Activated T-cell treated with anti-CD3 and anti-CD28 coated beads, Interleukin-2, amount 50 U/mL, for 48 hours (primary cell): ENCODE measurements at places on chromosomes 6 and 20.

DNA sequence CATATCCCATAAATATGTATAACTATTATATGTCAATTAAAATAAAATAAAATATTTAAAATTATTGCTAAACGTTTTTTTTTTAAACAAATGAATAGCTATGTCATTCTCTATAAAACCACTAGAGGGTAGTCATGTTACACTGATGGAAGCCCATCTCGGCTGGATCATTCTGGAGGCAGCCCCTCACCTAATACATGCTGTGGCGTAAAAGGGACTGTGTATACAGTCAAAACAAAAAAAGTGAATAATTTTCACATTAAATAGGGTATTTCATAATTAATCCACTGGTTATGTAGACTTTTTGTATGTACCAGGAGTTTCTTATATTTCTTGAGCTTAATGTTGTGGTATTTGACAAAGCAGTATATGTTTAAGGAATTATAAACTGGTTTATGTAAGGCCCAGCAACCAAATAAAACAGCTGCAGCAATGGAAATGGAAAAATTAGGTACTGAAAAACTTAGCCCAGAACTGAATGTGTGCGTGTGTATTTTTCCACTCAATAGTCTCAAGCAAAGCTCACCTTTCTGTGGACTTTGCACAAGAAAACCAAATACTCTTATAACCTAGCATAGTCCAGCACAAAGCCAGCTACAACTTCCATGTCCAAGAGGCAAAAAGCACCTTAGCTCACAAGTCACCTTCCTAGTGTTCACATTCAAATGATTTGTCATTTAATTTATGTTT is 81.7 kb downstream of the COL9A1 start:
- no peak for DNase-seq

- peak; percentile 34 for DNase-seq
Observed at GRCh38 chr20:33209789-33210188, 7.4 kb upstream of the BPIFA3 start.

DNA sequence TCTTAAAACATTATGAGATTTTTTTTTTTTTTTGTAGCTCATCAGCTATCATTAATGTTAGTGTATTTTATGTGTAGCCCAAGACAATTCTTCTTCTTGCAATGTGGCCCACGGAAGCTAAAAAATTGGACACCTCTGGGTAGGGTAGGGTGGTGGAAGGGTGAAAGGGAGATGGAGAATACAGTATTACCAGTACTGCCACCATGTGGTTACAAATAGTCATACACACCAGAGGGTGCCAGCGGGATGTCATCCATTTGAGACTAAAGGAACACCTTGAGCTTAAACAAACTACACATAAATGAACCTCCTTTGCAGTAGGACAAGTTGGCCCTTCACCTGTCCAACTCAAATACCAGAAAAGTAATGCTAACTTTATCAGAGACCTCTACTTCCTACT is 601.9 kb downstream of the HTR1B start:
- DNase-seq = no peak

GRCh38 chr6:113556775-113557174 is 300.4 kb upstream of the MARCKS start:
- DNase-seq = no peak

- DNase-seq = no peak
Observed at GRCh38 chr6:40963019-40963418, 76.0 kb downstream of the UNC5CL start.

GRCh38 chr6:6725468-6726209 is 137.1 kb downstream of the LY86 start:
- DNase-seq = no peak

GRCh38 chr6:52675372-52675771 is 4.5 kb downstream of the TMEM14A start:
- DNase-seq = no peak

DNA sequence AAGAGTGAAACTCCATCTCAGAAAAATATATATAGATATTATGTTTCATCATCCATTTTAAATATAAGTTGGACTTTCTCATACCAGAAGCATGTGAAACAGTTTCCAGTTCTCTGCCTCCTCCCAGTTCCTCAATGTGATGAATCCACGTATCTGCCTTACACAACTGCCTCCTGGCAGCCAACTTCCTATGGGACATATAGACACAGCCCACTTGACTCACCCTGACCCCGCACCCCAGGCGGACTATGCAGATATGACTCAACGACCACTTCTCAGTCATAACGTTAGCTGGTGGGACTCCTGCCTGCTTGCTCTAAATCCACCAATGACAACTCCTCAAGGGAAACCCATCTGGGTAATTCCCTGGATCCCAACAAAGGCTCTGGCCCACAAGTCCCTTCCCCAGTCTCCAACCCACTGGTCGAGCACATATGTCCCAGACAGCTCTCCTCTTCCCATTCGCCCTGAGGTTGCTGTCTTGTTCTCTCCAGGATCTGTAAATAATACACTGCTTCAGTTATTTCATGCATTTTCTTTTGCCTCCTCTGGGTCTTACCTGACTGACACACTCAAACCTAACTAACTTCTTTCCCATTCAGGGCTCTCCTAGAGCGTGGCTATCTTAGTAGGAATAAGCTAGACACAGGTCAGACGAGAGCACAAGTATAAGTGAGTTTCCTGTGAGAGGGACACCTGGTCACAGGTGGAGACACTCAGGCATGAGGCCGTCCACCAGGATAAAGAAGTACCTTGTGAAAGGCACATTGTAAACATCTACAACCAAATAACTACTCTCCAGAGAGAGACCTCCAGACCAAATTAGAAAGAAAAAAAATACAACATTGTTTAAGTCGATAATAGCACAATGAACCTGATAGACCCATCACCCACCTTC is 548.5 kb downstream of the CD83 start:
- DNase-seq = peak; percentile 77

- no peak for DNase-seq
Observed at GRCh38 chr6:55968926-55969325, 93.5 kb upstream of the BMP5 start.

- no peak for DNase-seq
Observed at GRCh38 chr6:36691612-36692011, 6.0 kb upstream of the RAB44 start.

- DNase-seq = no peak
Observed at GRCh38 chr6:73375216-73375615, 5.5 kb upstream of the OOEP start.
